Stimulated activated CD8-positive, alpha-beta memory T cell treated with anti-CD3 and anti-CD28 coated beads, Interleukin-2, amount 100 ng/mL, for 1 hour (primary cell): ENCODE measurements at places on chromosomes 2 and 18.
A peak's percentile ranks its signal among the peaks of the same experiment; 100 is the strongest.

- no peak for DNase-seq
These were observed 314.4 kb upstream of the NT5C1B start for GRCh38 chr2:18903750-18904149.

DNA sequence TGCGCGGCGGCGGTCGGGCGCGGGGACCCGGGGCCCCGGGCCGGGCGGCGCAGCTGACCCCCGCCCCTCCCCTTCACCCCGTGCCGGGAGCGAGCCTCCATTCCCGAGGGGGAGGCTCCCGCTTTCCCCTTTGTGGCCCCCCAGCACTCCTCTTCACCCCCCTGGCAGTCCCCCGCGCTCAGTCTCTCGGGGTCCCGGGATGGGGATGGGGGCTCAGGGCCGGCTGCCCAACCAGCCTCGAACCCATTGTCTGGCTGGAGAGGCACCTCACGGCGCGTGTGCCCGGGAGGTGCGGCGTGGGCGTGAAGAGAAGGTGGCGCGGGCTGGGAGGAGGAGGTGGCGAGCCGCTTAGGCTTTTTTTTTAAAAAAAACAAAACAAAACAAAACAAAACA lies 748 bp downstream of the FMNL2 start:
- no peak for DNase-seq

GRCh38 chr2:78865667-78866066 lies 159.8 kb upstream of the REG3G start:
- DNase-seq: no peak

DNA sequence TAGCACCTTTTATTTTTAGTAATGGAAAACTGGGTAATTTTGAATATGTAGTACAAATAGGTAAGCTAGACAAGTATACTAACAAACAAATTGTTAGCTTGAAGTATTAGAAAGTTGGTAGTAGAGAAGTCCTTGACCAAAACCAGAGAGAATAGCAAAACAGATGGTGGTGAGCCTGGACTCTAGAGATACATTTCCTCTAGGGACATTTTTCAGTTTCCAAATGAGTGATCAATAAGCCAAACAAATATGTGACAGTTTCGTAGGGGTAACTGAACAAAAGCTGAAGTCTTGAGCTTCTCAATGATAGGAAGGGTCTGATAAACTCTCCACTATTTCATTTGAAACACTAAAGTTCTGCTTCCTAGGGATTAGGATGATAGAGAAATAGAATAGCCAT lies 692.0 kb upstream of the FAM98A start:
- no peak for DNase-seq

- DNase-seq: peak; percentile 21
These were observed 132.1 kb downstream of the MBP start for GRCh38 chr18:77000527-77000926.

DNA sequence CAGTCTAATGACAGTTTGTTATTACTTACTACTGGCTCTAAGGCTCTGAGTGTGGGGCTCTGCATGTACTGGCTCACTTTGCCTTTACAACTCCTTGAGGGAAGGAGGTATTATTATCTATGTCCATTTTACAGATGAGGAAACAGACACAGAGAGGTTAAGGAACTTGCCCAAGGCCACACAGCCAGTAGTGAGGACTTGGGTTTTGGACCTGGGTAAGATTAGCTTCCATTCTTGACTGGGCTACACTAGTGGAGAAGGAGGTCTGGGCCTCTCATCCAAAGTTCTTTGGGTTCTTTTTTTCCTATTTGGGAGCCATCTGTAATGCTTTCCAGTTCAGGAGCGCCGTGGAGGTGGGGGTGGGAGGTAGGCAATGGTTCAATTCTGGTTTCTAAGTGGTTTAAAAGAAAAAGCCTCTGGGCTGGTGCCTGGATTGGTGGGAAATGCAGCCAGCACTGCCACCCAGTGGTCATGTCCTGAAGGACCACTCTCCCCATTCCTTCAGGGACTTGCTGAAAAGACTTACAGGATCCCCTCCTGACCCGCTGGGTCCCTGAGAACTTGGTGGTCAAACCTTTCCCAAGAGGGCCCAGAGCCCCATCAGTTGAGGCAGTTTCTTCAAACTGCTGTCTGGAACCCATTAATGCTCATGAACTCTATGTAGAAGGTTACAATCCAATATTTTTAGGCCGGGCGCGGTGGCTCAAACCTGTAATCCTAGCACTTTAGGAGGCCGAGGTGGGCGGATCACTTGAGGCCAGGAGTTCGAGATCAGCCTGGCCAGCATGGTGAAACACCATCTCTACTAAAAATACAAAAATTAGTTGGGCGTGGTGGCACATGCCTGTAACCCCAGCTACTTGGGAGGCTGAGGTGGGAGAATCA lies 38.6 kb upstream of the NOTO start:
- DNase-seq: peak; percentile 45

DNA sequence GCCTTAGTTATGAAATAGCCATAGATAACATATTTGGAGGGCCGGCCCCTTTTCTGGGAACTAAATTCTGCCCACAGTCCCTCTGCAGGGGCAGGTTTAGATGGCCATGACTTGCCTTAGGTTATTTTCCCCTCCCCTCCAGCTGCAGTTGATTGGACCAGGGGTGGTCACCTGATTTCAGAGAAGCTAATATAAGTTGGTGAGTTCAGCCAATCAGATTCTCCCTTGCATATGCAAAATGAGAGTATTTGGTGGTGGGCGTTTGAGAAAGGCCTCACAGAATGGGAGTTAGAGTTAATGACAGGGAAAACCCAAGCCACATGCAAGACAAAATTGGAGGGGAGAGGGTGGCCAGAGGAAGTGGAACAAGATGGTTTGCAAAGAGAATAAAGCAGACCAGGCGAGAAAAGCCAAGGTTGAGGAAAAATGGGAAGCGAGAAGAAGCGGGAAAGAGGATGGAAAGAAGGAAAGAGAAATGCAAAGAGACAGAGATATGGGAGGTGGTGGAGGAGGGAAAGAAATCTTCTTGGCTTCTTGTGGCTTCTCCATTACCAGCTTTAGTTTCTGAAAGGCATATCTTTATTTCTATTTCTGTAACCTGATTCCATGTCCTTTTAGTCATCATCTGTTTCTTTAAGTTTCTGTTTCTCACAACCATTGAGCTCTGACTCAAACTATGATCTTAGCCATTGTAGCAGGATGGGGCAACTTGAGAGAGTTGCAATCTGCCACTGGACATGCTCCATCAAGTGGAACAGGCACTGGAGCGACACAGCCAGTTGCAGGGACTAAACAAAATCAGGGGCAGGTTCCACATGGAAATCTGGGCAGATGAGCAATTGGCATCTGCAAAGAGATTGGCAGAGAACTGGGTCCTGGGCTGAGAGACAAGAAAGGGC lies 108.1 kb upstream of the SIX3 start:
- no peak for DNase-seq

DNA sequence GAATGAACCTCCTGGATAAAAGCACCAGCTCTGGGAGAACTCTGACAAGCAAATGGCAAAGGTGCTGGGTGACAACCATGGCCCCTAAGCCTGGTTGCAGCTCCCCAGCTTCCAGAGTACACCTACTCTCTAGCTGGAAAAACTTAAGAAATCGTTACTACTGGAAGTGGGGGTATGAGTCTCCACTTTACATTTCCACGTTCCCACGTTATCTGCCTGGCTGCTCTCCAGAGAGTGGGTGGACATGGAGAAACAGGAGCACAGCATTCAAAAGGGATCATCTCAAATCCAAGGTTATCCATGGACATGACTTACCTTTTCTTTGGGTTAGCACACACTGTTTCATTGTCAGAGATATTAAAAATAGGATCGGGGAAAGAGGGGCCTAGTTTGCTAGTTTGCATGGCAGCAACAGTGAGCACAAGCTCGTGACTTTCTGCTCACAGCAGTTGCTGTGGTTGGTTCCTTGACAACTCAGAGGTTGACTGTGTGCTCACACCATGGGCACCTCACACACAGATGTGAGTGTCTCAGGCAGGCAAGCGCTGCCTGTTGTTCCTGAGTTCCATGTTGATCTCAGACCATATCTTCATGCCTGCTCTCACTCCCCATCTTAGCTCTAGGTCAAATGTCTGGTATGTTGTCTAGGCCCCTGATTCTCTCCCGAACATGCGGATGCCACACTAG lies 32.5 kb downstream of the PTPN18 start:
- no peak for DNase-seq
